ENCODE measurements at places on chromosomes 13 and 19.

DNA sequence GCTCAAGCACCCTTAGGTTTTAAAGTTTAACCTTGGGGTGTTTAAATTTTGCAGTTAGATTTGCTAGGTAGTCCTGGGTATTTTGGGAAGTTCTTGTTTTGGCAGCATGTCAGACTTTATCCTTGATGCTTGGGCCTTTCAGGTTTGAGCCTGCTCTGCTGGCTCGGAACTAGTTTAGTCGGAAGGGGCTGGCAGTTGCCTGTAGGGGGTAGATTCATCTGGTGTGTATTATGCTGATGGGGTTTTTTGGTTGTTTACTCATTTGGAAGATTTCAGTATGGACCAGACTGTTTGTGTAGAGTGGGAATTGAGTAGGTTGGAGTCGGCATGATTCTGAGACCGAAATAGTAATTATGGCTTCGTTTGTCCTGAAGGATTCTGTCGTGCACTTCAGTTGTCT is 15.1 kb downstream of the ILF3 start:
- no peak for DNase-seq

GRCh38 chr19:14337510-14337909 is 43.7 kb upstream of the ADGRE5 start:
- no peak for DNase-seq

DNA sequence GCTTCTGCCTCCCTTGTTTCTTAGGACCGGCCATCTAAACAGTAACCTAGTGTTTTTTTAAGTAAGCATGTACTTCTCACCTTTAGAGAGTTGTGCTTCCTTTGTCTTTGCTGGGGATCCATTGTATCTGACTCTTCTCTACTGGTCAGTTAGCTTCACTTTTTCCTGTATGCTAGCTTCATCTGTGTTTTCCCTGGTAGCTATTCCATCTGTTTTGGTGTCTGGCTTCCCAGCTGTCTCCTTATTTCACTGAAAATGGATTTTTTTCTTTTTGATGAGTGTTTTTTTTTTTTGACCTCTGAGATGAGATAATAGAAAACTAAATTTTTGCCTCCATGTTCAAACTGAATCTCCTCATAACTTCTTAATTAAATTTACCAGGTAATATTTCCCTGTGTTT is 637.0 kb upstream of the SLC10A2 start:
- no peak for DNase-seq

GRCh38 chr13:110363010-110363409 is 55.9 kb downstream of the COL4A2 start:
- DNase-seq, result no peak

- no peak for DNase-seq
Measured at GRCh38 chr19:16328824-16329482, 4.3 kb downstream of the KLF2 start.

DNA sequence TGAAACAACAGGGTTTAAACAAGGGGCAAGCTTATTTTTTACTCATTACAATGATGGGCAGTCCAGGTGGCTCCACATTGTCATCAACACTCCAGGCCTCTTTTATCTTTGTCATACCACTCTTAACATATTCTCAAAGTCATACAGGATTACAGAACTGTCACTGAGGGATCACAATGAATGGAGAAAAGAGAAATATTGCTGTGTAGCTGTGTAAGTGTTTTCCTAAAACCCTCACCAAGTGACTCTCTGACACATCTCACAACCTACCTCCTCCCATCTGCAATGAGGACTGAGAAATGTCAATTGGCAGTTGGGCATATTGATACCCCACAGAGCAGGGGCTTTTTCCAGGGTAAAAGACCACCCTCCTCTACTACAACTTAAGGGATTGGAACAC is 562.1 kb downstream of the TBC1D4 start:
- DNase-seq, result no peak

GRCh38 chr19:5953680-5954213 is 24.2 kb downstream of the RANBP3 start:
- DNase-seq, result no peak

DNA sequence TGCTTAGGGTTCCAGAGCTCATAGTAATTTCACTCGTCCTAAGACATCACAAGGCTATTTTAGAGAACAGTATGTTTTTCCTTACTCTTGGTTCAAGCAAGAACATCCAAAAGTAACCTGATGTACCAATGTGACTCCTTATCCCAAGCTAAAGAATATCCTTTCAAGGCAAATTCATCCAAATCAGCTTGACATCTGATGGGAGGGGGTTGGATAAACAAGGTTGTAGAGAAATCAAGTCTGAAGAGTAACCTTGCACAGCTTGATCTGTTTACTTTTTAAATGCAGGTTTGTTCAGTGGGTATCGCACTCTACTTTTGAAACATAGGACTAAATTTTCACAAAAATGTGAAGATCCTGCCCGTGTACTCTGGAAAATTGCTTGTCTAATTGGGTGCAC is 201.2 kb downstream of the GGACT start:
- no peak for DNase-seq

GRCh38 chr19:18156841-18157464 is 4.0 kb downstream of the PIK3R2 start:
- DNase-seq, result no peak

DNA sequence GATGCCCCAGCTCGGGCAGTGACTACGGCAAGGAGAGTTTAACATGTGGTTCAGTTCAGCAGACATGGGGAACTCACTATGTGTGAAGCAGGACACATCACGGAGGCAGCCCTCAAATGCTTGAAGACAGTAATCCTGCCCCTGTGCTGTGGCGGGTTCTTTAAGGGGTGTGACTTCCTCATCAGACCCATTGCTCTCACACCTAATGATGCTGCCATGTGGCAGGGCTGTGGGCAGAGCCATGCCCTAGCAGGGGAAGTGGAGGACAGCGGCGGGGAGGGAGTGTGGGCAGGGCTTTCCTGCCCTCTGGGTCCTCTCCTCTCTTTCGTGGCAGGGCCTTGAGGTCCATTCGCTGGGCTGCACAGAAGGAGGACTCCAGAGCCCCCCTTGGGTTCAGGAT is 131.1 kb upstream of the GJB6 start:
- no peak for DNase-seq

- DNase-seq, result no peak
Measured at GRCh38 chr19:604355-604754, 14.7 kb downstream of the HCN2 start.

- no peak for DNase-seq
Measured at GRCh38 chr19:5080809-5081208, 111.9 kb downstream of the KDM4B start.

- no peak for DNase-seq
Measured at GRCh38 chr13:110921695-110922094, 6.8 kb upstream of the ANKRD10 start.

- DNase-seq, result no peak
Measured at GRCh38 chr13:64074971-64075474, 2659.4 kb upstream of the PCDH20 start.

DNA sequence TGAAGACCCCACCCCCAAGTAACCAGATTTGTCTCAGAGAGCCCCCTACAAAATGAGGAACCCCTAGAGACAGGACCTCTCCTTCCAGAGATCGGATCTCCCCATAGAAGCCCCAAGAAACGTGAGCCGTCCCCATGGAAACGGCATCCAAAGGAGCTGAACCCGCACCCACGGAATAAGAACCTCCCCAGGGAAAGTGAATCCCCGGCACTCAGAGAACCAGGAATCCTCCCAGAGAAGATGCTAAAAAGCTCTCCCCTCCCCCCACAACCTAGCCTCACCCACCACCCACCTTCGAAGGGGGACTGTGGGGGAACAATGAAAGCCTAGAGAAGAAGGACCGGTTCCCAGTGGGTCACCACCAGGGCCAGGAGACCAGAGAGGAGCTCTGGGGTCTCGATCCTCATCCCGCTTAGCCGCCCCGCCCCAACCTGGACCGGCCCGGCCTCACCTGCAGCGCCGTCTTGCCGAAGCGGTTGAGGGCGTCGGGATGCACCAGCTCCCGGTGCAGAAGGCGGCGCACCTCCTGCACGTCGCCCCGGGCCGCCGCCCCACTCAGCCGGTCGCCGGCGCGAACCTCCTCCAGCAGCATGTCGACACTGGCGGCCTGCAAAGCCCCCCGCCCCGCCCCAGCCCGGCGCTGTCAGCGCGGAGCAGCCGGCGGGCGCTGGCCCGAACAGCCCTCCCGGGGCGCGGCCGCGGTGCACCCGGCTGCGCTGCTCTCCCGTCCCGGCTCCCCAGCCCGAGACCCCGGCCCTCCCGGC is 535 bp downstream of the CDKN2D start:
- peak; percentile 37 for DNase-seq

DNA sequence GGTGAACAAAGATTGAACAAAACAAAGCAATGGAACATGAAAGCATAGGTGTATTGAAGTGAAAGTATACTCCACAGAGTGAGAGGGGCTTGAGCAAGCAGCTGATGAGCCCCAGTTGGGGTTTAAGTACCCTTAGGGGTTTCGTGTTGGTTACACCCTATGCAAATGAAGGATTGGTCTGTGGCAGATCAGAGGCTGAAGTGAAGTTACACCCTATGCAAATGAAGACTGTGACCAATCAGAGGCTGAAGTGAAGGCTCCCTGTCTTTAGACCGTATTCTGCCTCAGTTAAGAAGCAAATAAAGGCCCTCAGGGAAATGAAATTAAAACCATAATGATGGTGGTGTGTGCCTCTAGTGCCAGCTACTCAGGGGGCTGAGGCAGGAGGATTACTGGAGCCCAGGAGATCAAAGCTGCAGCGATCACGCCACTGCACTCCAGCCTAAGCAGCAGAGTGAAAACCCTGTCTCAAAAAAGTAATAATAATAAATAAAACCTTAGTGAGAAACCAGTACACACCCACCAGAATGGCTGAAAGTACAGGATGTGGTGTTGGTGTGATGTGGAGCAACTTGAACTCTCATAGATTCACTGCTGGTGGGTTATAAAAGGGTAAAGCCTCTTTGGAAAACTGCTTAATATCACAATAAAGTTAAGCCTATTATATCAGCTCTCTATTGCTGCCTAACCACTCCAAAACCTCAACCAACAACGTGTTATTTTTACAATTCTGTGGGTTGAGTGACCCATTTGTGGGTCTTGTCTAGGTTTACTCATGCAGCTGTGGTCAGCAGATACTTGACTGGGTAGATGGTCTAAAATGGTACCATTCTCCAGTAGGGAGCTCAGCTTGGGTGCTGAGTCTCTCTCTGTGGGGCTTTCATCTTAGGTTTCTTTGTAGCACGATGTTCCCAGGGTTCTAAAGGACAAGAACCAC is 12.8 kb upstream of the UPF3A start:
- no peak for DNase-seq
